GM13976 (cell line): ENCODE measurements at places on chromosomes 16 and 17.

GRCh38 chr16:84484579-84485254, 19.7 kb downstream of the MEAK7 start:
- DNase-seq, result no peak

DNA sequence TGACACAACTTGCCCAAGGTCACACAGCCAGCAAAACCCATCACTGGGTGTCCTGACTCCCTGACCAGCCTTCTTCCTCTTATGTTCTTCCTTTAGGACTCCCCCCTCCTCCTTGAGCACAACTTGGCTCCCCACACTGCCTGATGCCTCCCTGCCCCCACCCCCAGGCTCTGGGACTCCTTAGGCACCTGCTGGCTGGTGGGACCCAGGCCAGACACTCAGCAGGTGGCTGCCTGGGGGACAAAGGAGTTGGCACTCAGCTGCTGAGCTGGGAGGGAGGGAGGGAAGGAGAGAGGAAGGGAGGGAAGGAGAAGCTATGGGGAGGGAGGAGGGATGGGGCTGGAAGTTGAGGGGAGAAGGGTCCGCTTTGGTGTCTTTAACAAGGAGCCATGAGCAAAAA, 8.0 kb downstream of the SEZ6 start:
- no peak for DNase-seq

- peak; percentile 60 for DNase-seq
Measured at GRCh38 chr16:396605-397004, 394 bp upstream of the NME4 start.

GRCh38 chr16:19696328-19696727, 21.7 kb downstream of the KNOP1 start:
- DNase-seq, result no peak

DNA sequence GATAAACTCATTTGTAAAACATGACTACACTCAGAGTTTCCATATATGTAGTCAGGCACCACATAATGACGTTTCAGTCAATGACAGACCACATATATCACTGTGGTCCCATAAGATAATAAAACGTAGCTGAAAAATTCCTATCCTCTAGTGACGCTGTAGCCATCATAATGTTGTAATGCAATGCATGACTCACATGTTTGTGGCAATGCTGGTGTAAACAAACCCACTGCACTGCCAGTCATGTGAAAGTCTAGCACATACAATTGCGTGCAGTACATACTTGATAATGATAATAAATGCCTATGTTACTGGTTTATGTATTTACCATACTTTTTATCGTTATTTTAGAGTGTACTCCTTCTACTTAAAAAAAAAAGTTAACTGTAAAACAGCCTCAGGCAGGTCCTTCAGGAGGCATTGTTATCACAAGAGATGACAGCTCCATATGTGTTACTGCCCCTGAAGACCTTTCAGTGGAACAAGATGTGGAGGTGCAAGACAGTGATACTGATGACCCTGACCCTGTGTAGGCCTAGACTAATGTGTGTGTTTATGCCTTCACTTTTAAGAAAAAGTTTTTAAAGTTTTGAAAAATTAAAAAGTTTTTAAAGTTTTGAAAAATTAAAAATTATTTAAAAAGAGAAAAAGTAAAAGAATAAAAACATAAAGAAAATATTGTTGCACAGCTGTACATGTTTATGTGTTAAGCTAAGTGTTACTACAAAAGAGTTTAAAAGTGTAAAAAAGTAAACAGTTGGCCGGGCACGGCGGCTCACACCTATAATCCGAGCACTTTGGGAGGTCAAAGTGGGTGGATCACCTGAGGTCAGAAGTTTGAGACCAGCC, 9.0 kb downstream of the STAT5B start:
- DNase-seq, result no peak

- DNase-seq, result no peak
Measured at GRCh38 chr17:28942925-28943324, 8.4 kb downstream of the PHF12 start.

DNA sequence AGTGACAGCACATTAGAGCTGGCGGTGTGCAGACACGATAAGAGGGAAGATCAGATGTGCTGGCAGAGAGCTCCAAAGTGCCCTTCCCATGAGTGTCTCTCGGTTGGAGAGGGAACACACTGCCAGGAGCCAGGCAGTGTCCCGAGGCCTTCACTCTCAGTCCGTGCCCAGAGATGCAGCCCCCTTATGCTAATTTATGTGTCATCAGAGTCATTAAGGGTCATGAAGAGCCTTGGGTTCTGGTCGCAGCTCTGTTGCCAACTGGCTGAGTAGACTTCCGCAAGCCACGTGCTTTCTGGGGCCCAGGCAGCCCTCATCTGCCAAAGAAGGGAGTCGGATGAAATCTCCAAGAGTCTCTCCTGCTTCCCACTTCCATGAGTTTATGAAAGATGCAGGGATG, 232.5 kb downstream of the MSI2 start:
- no peak for DNase-seq

DNA sequence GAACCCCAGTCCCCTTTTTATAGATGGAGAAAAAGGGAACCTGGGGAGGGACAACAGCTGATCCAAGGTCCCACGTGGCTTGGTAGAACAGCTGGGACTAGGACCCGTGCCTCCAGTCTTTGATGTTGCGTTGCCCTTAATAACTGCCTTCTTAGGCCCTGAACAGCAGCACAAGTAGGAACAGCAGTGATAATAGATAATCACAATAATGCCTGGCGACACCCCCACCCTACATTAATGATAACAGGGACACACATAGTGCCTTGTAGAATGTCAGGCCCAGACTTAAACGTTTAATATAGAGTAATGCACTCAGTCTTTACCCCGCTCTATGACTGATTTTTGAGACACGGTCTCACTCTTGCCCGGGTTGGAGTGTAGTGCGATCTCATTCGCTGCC, 96.4 kb downstream of the ABCC6 start:
- DNase-seq, result no peak

GRCh38 chr16:28288114-28288513, 4.2 kb upstream of the SBK1 start:
- no peak for DNase-seq

- DNase-seq, result no peak
Measured at GRCh38 chr17:47807421-47807820, 14.2 kb downstream of the OSBPL7 start.

DNA sequence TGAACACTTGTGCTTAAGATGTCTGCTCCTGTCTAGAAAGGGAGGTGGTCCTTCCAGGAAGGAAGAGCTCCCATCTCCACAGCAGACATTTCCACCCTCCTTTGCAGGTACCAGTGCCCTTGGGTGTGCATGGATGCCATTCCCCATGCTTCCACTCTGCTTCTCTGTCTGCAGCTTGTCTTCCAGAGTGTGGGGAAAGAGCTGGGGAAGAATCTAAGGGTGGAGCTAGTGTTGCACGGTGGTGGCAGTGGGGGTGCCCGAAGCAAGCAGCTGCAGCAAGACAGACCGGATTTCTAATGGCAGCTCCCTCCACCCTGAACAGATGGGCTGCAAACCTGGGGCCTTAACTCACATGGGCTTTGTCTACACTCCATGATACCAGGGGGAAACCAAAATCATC, 22.6 kb upstream of the HOXB13 start:
- no peak for DNase-seq

DNA sequence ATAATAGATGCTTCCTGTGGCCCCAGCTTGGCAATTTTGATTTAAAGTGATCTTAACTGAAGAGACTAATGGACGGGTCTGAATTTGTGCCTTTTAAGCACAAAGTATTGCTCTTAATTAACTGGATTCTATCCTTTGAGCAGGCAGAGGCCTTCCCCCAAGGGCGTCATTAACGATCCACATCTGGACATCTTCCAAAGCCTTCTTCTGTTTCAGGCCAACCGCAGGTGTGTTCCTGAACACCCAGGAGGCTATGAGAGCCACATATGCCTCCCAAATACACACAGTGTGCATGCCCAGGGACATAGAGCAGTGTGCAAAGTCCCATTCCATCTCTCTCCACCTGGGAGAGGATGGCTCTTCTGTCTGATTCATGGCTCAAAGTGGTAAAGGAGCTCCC, 42.3 kb downstream of the MAPT start:
- DNase-seq, result no peak

- DNase-seq, result no peak
Measured at GRCh38 chr17:55318715-55319487, 54.1 kb downstream of the HLF start.

DNA sequence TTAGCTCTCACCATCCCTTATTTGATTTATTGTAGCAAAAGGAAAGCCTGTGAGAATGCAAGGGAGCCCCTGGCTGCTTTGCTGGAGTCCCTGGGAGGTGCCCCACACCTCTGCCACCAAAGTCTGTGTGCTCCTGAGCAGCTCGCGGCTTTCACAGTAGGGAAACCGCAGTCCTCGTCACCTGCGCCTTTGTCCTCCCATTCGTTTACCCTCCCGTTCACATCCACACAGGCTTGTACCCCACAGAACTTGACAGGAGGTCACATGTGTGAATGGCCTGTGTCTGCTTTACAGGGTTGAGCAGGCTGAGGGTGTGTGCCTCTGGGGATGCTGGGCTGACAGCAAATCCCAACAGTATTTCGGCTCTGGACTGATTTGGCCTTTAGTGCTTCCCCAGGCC, 152.5 kb downstream of the LGALS9B start:
- DNase-seq, result no peak

DNA sequence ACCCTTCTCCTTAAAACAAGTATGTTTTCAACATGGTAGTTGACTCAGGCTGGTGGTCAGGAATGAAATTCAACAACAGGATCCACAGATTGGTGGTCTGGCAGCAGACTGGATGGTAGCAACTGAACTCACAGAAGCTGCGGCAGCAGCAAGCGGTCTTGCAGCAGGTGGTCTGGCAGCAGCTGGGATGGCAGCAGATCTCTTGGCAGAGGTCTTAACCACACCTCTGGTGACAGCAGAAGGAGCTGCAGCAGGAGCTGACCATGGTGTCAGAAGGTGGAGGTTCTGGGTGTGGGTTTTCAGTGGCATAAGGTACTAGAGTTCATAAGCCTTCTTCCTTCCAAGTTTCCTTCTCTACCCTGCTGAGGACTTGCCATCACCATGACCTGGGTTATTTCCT, 2.2 kb upstream of the KRTAP4-1 start:
- DNase-seq, result no peak
